NCI-H774 (cell line): ENCODE measurements at places on chromosomes 16 and 17.
A peak's percentile ranks its signal among the peaks of the same experiment; 100 is the strongest.

DNA sequence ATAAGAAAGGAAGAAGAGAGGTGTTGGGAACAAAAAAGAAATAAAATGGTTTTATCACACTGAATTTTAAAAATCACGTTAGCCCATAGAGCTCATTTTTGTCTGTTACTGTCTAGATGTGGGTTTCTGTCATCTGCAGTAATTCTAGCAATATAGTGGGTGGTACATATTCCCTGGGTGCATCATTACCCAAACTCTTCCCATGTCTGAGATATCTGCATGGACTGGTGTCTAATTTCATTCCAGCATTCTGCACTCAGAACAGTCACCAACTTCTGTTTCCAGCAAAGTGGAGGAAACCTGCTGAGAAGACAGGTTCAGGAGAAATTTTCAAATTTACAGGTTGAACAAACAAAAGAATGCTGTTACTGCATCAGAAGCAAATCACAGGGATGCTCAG lies 263.8 kb downstream of the CDH11 start:
- DNase-seq = no peak

DNA sequence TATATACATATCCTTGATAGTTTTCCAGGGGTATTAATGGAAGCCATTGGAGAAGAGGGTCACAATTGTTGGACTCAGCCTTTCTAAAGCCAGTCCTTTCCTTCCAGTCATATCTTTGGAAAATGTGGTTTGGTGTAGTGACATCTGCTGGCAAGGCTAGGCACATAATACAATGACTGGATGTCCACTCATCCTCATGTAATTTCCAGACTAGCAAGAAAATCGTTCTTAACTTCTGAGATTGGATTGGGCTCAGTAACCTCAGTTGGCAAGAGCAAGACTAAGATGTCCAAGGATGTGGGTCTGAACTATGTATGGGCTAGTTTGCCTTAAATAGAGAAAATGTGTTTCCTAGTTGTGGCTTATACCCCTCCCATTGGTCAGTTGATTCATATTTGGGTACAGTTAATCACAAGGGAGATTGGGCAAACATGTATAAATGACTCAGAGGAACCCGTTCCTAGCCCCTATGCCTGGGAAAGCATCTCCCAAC lies 8.7 kb upstream of the KAT7 start:
- DNase-seq = no peak

GRCh38 chr16:1884155-1884760 lies 12.3 kb upstream of the MEIOB start:
- DNase-seq = no peak

GRCh38 chr16:16108759-16109158 lies 114.5 kb downstream of the ABCC6 start:
- DNase-seq = no peak

- DNase-seq = no peak
Measured at GRCh38 chr17:75366432-75366831, 39.0 kb downstream of the GRB2 start.

- no peak for DNase-seq
Measured at GRCh38 chr17:55068862-55069811, 100.6 kb downstream of the STXBP4 start.

DNA sequence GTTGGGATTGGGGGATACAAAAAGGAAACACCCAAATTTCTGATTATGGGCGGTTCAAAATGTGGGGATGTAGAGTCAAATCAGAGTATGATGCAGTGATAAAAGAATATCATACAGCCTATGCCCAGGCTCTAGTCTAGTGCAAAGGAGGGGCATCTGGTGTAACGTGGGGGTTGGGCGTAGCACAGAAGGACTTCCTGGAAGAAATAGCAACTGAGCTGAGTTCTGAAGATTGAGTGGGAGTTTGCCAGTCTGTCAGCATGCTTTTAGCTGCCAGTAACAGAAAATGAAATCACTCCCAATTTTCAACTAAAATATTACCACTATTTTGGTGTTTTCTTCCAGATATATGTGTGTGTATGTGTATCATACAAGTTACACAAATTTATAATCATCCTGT lies 196.9 kb downstream of the SPECC1 start:
- DNase-seq = no peak

GRCh38 chr17:64161380-64162176 lies 31.6 kb upstream of the ERN1 start:
- DNase-seq = no peak

DNA sequence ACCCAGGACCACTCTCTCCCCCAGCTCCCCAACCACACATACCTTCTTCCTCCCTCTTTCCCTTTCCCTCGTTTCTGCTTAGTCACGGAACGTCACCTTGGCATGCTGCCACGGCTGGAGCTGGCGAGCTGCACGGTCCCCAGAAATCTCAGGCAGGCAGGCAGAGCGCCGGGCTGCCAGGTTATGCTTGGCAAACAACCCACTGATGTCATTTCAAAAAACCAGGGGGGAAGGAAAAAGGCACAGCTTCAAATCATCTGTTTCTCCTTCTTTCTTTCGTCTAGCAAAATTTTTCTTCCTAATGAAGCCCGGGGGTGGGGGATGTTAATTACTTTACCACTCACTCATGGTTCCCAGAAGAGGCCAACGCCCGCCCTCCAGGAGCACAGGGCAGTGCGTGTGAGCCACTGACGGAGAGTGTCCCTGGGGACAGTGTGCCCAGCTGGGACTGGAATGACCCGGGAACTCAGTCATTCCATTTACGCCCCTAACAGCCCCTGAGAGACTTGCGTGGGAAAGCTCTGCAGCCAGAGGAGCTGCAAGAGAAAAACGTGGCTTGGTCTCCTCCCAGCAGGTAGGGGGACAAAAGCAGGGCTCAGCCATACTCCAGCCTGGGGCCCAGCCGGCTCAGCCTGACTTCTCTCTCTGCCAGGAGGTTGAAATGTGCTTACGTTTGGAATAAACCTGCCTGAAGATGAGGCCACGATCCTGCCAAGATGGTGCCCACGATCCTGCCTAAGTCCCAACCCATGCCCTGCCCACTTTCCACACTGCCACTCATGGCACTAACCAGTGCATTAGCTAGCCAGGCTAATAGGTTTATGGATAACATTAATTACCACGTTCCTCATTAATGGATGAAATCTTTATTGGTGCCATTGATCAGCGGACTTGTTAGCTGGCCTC lies 198.9 kb downstream of the ZFHX3 start:
- DNase-seq = peak; percentile 53
